ENCODE measurements at places on chromosomes 6 and 20.

- no peak for DNase-seq
These were observed 262.0 kb downstream of the CDC5L start for GRCh38 chr6:44649365-44650025.

GRCh38 chr6:170004585-170005210 is 253.3 kb downstream of the ERMARD start:
- DNase-seq, result no peak

DNA sequence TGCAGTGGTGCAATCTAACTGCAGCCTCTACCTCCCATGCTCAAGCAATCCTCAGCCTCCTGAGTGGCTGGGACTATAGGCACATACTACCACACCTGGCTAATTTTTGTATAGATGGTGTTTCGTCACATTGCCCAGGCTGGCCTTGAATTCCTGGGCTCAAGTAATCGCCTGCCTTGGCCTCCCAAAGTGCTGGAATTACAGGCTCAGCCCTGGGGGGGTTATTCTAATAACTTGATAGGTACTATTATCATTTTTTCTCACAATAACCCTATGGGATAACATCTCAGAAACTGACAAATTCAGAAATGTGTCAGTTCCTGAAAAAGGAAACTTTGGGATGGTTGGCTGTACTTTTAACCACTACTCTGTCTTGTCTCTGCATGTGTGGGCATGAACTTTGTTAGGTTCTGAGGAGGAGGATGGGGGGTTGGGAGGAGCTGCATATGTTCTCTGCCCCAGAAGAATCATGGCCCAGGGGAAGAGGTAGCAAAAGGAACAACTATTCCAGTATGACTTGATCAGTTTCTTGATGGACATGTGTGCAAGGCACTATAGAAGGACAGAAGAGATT is 169.9 kb downstream of the CARMIL1 start:
- no peak for DNase-seq

GRCh38 chr6:131257104-131257503 is 121.8 kb downstream of the AKAP7 start:
- no peak for DNase-seq

DNA sequence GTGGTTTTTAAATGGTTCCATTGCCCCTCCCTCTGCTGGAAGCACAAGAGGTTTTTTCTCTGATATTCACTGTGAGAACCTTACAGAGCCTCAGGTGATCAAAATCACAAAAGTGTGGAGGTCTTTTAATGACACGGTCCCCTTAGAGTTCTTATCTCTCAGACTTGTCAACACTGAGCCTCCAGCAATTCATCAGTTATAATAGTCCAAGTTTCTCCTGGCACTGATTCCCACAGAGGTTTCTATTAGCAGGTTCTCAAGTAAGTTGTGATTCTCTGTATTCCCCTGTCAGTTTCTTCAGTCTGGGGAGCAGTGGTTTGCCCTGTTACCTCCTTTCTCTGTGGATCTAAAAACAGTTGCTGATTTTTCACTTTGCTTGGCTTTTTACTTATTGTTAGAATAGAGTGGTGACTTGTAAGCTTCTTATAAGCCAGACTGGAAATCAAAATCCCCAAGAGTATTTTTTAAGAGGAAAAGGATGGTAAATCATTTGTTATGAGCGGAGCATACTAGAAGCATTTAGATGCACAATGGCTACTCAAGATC is 157.4 kb upstream of the BMP5 start:
- no peak for DNase-seq
